ENCODE measurements at places on chromosomes 7 and 10. TPM values are rescaled to one million over a fixed set of nuclear protein-coding genes. Genes with fewer than 3 reads are reported as not detected.
A peak's percentile ranks its signal among the peaks of the same experiment; 100 is the strongest.

- no peak for DNase-seq
- H3K36me3 ChIP-seq, result no peaks in the 10 kb centered on the region
- no peak overlapping the region for H3K4me3 ChIP-seq
- no peaks in the 10 kb centered on the region for H3K4me1 ChIP-seq
- no peak overlapping the region for H3K27ac ChIP-seq
Observed at GRCh38 chr7:113483657-113484056, 365.3 kb upstream of the SMIM30 start.

DNA sequence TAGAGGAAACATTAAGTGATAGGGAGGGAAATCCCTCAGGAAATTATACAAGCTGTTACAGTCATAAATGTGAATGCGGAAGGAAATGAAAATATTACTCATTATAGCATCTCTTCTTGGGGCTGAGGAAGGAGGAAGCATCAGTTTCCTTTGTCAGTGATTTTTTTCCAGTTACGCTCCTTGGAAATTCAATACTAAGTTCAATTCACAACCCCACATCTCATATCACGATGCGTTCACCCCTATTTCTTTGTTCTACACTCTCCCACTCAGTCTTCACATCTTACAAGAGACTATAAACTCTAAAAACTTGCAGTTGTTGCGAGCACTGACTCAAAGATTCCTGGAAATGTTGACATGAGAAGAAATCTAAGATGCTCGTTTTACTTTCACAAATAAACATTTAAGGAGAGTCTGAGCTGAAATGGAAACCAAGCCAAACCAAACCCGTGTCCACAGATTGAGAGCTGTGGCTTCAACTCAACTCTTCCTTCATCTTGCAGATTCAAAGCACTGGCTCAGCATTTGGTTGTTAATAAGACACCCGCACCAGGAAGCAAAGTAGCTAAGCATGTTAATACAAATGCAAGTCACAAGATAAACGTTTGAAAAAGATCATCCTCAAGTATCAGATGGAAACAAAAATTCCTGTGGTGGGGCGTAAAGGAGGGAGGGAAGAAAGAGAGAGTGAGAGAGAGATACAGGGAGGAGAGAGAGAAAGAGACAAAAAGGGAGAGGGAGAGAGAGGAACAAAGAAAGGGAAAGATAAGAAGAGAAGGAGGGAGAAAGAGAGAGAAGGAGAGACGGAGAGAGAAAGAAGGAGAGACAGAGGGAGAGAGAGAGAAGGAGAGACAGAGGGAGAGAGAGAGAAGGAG, 150.0 kb upstream of the RSU1 start:
- peaks cover 29% of the 10 kb centered on the region for H3K27me3 ChIP-seq
- H3K4me3 ChIP-seq, result no peak overlapping the region
- H3K36me3 ChIP-seq, result no peaks in the 10 kb centered on the region
- peaks cover 12% of the 10 kb centered on the region for H3K4me1 ChIP-seq
- DNase-seq, result no peak

- H3K4me1 ChIP-seq, result no peaks in the 10 kb centered on the region
- no peaks in the 10 kb centered on the region for H3K27me3 ChIP-seq
- H3K36me3 ChIP-seq, result peaks cover 6% of the 10 kb centered on the region
- no peak for DNase-seq
Observed at GRCh38 chr7:133021196-133021595, 60.7 kb downstream of the CHCHD3 start.

DNA sequence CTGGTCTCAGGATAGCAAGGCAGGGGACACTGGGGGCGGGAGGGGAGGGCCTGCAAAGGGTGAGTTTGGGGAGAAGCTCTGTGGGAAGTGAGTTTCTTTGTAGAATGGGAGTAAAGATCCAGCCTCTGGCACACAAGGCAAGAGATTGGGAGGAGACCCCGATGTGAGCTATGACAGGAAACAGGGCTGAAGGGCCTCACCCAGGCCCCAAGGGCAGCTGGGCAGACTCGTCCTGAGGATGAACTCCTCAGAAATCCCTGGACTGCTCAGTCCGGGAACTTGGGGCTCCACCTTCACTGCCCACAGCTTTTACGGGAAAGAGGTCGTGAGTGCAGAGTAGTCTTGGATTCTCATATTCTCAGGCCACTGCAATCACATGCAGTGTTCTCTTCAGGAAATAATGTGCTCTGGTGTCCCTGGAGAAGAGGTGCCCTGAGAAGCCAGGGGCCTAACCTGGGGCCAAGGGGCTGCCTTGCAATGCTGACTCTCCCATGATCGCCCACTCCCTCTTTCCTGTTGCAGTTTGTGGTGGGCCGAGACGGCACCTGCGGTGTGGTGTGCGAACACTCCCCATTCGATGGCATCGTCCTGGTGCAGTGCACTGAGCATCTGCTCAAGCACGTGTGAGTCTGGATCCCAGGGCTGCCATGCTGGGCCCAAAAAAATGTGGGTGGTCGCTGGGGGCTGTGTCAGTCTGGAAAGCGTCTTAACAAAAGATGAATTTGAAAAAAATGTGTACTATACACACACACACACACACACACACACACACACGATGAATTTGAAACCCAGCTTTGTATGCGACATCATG, 31.3 kb upstream of the C10orf53 start:
- no peak overlapping the region for H3K4me3 ChIP-seq
- H3K4me1 ChIP-seq, result peaks cover 21% of the 10 kb centered on the region
- no peak for DNase-seq
- no peaks in the 10 kb centered on the region for H3K36me3 ChIP-seq
- peaks cover 5% of the 10 kb centered on the region for H3K27me3 ChIP-seq

- H3K27me3 ChIP-seq, result peaks cover 22% of the 10 kb centered on the region
- peak overlapping the region; percentile 69 for H3K4me3 ChIP-seq
- no peak overlapping the region for H3K27ac ChIP-seq
- H3K36me3 ChIP-seq, result peaks cover 3% of the 10 kb centered on the region
Observed at GRCh38 chr7:129169171-129169671, 19.2 kb upstream of the SMO start.

DNA sequence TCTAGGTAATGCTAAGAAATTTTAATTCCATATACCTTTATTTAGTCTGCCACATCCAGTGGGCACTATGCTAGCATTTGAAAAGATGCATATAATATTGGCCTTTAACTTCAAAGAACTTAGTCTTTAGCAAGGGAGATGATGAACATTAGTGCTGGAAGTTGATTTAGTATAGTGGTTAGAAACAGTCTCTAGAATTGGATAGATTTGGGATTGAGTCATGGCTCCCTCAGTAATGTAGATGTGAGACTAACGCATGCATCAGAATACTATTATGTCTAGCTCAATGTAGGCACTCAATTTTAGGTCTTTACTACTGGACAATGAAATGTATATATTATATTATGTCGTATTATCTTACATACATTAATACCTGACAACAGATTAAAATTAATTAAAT, 5.8 kb downstream of the DKK1 start:
- DNase-seq, result no peak
- H3K4me1 ChIP-seq, result no peaks in the 10 kb centered on the region
- no peak overlapping the region for H3K27ac ChIP-seq
- no peak overlapping the region for H3K4me3 ChIP-seq
- no peaks in the 10 kb centered on the region for H3K36me3 ChIP-seq
- H3K27me3 ChIP-seq, result peaks cover 10% of the 10 kb centered on the region

DNA sequence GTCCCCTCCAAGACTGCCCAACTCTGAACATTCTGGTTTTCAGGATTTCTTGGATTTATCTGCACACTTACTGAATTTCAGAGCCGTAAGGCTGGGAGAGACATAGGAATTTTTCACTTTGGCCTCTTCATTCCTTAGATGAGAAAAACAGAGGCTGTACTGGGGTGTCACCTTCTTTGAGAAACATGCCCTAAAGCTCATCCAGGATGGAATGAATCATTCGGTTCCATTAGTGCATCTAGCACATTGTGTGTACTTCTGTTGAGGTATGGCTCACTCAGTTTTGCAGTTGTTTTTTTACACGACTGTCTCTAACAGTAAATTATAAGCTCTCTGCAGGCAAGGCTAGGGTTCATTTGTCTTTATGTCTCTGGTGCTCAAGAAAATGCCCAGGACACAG, 383.4 kb downstream of the GATA3 start:
- H3K27me3 ChIP-seq, result no peaks in the 10 kb centered on the region
- peaks cover 52% of the 10 kb centered on the region for H3K36me3 ChIP-seq
- H3K27ac ChIP-seq, result peak overlapping the region; percentile 70
- no peak for DNase-seq
- peaks cover 63% of the 10 kb centered on the region for H3K4me1 ChIP-seq
- peak overlapping the region; percentile 30 for H3K4me3 ChIP-seq

DNA sequence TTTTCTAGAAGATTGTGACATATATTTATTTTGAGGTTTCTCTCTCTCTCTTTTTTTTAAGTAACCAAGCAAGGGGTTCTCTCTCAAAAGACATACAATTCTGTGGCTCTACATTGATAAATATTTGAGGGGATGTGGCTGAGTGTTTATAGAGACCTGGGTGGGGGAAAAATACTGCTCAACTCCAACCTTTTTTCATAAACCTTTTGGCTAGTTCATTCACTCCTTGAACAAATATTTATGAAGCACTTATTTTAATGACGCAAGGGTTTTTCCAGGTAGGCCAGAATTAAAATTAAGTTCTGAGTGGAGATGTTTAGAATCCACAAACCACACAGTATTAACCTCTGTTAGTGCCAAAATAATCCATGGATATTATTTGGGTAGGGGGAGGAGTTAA, 100.2 kb downstream of the PTPRE start:
- H3K4me1 ChIP-seq, result peaks cover 8% of the 10 kb centered on the region
- H3K27ac ChIP-seq, result no peak overlapping the region
- DNase-seq, result no peak
- H3K27me3 ChIP-seq, result peaks cover 8% of the 10 kb centered on the region
- no peak overlapping the region for H3K4me3 ChIP-seq

- H3K27ac ChIP-seq, result no peak overlapping the region
- H3K4me3 ChIP-seq, result no peak overlapping the region
- no peaks in the 10 kb centered on the region for H3K36me3 ChIP-seq
- DNase-seq, result no peak
- H3K27me3 ChIP-seq, result no peaks in the 10 kb centered on the region
Observed at GRCh38 chr10:20956843-20957242, 59.7 kb upstream of the NEBL start.

LIPJ gene
- not detected for total RNA-seq

SLC13A1 gene
- total RNA-seq, result not detected

CFAP58 gene
- total RNA-seq, result 1.1 TPM

FLNC gene
- not detected for total RNA-seq

NEUROD6 gene
- not detected for total RNA-seq

FAM25C gene
- not detected for total RNA-seq

GHRHR gene
- total RNA-seq, result not detected
